Testis (tissue), 5 donors: ENCODE measurements at places on chromosomes 1 and 21.
A peak's percentile ranks its signal among the peaks of the same experiment; 100 is the strongest.

GRCh38 chr1:165737196-165737595 lies 31.5 kb downstream of the TMCO1 start:
- no peak for DNase-seq

GRCh38 chr1:42841010-42841409 lies 5.4 kb upstream of the ZNF691 start:
- no peak for DNase-seq

- no peak for DNase-seq
Observed at GRCh38 chr1:147897029-147897752, 5.4 kb upstream of the GJA8 start.

DNA sequence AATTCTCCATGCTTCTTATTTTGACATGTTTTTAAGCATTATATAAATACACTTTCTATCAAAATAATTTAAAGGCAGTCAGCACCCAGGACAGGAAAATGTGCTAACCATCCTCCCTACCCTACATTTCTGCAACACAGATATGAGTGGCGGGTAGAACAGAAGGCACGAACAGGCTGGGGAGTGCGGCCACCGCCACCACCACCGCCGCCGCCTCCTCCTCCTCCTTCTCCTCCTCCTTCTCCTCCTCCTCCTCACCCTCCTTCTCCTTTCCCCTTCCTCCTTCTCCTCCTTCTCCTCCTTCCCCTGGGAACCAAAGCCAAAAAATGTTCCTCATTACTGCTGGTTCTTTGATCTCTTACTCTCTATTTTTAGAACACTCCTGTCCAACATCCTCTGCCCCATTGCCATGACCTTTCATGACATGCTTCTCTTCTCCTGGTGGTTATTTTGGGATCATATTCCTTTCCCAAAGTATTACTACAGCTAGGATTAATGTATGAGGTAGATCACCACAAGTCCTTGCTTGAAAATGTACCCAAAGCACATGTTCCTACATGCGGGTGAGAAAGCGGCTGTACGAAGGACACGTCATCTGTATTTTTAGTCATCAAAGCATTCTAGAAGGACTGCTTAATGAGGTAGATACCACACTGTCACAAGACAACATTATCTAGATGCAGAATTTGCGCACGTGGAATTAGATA lies 24.5 kb upstream of the CCN1 start:
- no peak for DNase-seq

GRCh38 chr1:110207831-110208230 lies 2.3 kb upstream of the KCNC4 start:
- DNase-seq, result peak; percentile 79

- no peak for DNase-seq
Observed at GRCh38 chr1:206020393-206021007, 3.2 kb downstream of the CTSE start.

GRCh38 chr1:160520582-160520981 lies 2.5 kb downstream of the SLAMF6 start:
- DNase-seq, result no peak

DNA sequence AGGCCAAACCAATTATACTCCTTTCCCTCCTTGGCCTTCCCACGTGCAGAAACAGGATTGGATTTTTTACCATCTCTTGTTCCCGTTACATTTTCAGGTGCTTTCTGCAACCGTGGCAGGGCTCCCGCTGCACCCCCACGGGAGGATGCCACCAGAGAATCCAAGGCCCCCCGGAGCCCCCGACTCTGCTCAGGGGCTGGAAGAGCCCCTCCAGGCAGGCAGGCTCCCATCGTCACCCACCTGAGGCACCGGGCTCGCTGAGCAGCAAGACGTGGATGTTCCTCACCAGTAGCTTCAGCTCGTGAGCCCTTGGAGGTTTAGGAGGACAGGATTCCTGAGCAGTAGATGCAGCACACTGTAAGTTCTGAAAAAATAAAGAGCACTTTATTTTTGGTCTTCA lies 35.2 kb upstream of the PRDM15 start:
- DNase-seq, result no peak

GRCh38 chr21:44742418-44743153 lies 31.2 kb upstream of the TSPEAR start:
- no peak for DNase-seq

DNA sequence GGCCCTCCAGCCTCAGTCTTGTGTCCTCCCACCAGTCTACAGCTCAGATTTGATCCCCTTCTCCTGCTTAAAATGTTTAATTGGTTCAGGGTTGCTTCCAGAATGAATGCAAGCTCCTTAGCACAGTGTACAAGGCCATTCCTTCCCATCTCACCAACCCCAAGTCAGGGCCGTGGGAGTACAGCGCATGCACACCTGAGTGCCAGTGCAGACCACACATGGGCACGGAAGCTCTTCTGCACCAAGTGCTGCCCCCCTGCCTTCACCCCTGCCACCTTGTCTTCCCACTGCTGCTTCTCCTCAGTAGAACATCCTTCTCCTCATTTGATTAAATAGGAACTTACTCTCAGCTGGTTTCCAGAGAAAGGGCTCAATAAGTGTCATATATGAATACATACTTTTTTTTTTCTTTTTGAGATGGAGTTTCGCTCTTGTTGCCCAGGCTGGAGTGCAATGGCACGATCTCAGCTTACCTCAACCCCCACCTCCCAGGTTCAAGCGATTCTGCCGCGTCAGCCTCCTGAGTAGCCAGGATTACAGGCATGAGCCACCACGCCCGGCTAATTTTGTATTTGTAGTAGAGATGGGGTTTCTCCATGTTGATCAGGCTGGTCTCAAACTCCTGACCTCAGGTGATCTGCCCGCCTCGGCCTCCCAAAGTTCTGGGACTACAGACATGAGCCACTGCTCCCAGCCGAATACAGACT lies 9.3 kb downstream of the PMF1 start:
- no peak for DNase-seq

GRCh38 chr1:231322880-231323530 lies 14.6 kb downstream of the EXOC8 start:
- no peak for DNase-seq

GRCh38 chr1:173420330-173420806 lies 56.8 kb upstream of the PRDX6 start:
- peak; percentile 74 for DNase-seq

- DNase-seq, result no peak
Observed at GRCh38 chr1:58943776-58944175, 159.9 kb upstream of the JUN start.

- DNase-seq, result no peak
Observed at GRCh38 chr1:47367651-47368050, 34.1 kb downstream of the CMPK1 start.

DNA sequence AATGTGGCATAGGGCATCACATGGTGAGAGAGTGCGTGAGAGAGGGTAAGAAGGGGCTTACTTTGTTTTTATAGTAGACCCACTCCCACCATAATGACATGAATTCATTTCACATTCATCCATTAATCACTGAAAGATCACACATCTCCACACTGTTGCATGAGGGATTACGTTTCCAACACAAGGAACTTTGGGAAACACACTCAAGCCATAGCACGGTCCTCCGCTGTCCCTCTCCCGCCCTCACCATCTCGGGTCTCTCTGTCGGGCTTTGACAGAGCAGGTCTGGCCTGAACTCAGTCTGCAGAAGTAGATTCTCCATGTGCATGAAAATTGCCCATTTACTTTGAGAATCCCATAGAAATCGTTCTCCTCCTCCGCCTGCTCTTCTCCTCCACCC lies 312.2 kb downstream of the MATN1 start:
- peak; percentile 8 for DNase-seq

- peak; percentile 46 for DNase-seq
Observed at GRCh38 chr1:201775380-201775779, 53.6 kb upstream of the IPO9 start.

DNA sequence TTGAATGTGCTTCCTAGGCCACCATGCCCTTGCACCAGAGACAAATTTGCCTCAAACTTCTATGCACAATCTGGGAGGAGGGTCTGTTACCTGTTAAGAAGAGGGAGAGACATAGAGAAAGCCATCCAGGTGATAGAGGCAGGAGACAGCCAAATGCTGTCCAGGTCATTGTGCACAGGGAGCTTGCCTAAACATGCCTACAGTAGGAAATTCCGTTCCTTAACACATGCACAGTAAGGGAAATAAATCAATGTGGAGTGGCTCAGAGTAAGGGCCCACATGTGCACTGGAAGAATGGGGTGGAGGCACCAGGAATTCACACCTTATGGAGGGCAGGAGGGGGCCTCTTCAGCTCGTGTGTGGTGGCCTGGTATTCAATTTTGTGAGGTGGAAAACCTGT lies 19.5 kb upstream of the CREG1 start:
- no peak for DNase-seq

DNA sequence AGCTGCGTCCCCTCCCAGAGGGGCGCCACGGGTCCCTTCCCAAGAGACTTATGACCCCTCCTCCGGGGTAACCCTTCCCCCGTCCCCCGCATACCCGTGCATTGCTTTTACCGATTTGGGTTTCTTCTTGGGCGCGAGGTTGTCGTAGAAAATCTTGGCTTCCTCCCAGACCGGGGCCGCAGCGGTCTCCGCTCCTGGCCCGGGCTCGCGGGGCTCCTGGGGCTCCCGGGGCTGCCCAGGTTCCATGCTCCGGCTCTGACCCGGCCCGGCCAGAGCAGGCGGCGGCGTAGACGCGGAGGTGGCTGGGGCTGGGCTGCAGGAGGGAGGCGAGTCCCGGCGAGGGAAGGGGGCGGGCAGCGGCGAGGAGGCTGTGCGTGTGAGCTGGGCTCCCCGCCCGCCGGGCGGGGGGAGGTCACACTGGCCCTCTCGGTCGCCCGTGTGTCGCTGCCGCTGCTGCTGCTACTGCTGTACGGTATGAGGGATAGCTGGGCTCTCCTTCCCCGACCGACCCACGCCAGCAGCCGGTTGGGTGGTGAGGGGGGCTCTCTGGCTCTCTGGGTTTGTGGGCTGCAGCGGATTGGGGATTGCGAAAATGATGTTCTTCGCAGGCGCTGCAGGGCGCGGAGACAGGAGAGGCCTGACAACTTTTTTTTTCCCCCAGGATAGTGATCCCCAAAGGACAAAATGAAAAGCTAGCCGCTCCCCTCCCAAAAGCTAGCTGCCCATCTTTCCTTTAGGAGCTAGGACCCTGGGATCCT lies at the start of gene NT5C1A:
NT5C1A (minus strand) TSS at position 315 of the 758 bp plus-strand sequence; CDS start at position 246, 69 bp downstream.
- peak; percentile 41 for DNase-seq

GRCh38 chr1:228698017-228698329 lies 37.3 kb upstream of the RHOU start:
- no peak for DNase-seq

DNA sequence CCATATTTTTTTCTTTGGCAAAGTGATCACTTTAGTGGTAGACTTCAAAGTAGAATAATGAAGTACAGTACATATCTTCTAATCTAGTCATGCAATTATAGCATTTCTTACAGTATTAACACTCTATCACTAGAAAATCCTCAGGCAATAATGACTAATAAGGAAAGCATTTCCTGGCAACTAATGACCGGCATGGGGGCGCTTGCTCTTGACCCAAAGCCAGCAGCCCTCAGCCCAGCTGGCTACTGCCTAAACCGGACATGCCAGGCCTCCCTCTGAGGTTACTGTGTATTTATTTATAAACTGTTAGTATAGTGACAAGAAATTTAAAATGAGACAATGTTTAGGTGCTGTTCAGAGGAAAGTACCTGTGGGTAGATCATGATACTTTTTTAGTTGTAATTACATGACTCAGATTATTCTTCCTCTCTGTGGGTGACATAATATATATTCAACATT lies 633.8 kb downstream of the PTPRC start:
- DNase-seq, result no peak

DNA sequence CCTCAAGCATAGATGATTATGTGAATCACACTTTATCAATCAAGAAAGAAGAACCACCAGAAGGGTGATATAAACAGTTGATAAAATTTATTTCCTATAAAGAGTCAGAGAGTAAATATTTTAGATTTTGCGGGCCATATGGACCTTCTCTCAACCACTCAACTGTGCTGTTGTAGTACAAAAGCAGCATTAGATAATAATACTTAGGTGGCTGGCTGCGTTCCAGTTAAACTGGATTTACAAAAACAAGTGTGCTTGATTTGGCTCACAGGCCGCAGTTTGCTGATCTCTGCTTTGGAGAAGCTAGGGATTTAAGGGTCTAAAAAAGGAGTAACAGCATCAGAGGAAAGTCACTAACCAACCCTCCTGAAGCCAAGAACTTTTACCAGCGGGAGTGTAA lies 1406.0 kb downstream of the KCNT2 start:
- no peak for DNase-seq

DNA sequence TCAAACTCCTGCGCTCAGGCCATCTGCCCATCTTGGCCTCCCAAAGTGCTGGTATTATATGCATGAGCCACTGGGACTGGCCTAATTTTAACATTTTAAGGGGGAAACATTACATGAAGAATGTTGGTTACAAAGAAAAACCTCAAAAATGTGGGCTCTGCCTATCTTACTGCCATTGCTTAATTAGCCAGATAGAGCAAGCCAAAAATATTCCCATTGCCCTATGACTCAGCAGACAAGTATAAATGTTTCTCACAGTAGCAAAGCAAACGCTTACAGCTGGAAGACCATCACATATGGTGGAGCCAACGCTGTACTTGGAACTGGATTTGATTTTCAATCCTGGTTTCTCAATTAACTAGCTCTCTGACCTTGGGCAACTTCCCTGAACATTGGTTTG lies 502.0 kb downstream of the SMYD3 start:
- DNase-seq, result no peak

GRCh38 chr1:189205863-189206262 lies 1271.8 kb downstream of the BRINP3 start:
- DNase-seq, result no peak

DNA sequence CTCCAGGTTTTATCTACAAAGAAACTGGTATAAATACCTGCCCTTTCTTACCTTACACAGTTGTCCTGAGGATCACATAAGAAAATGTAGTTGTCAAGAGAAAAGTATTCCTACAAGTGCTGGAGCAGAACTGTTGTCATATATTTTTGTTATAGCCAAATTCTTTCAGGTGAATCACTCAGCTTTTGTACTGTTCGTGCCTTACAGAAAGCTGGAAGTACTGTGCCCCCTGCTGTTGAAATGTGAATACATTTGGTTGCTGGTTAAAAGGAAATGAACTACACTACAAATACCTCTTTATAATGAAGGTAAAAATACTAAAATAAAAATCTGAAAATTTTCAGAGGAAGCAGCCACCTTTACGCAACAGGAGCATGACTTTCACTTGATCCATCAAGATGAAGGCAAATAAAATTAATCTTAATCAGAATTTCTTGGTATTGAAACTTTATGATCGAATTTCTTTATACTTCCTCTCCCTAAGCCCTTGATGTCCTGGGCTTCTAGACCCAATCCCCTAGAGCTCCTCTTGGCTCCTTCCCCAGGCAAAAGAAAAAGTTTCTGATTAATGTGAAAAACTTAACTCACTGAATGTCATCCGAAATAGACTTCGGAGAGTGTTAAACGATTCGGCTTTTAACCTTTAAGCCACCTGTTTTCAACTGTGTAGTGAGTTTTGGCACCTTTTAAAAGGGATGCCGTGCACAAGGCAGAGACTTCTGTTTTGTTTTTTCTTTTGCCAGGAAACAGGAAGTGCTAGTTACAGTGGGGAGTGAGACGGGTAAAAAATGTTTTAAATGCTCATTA lies 12.5 kb downstream of the CHML start:
- DNase-seq, result no peak

DNA sequence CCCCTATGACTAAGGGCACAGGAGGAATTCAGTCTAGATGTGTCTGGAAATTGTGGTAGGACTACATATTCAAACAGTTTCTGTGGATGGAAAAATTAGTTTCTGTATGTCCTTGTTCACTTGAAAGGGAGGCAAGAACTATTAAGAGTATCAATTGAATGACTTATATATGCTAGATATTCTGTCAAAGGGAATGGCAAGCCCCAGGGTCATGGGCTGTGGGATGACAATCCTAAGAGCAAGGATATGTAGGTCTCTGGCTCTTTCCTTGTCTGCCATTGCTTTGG lies 383.5 kb upstream of the B3GALT2 start:
- DNase-seq, result no peak
